ENCODE measurements at places on chromosomes 5 and 9.

DNA sequence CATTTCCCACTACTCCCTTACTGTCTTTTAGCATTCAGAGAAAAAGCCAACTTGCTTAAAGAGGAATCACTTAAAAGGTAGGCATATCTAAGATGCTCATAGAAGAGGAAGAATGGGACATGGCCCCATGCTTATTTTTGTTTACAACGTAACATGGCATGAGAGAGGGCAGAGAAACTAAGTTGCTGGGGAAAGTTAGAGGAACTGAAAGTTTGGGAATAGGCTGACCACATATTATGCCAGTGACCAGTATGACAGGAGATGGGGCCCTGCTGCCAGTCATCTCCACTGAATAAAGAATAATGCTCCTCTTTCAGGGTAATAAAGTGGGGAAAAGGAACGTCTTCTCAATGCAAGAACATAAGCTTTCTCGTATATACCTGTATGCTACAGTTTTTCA, 1.9 kb downstream of the PLPP6 start:
- DNase-seq: no peak

GRCh38 chr5:77046416-77047073, 16.3 kb downstream of the AGGF1 start:
- DNase-seq: no peak

- DNase-seq: no peak
Observed at GRCh38 chr5:17384181-17384580, 113.8 kb upstream of the TAF11L2 start.

- peak; percentile 44 for DNase-seq
Observed at GRCh38 chr9:115883467-115884329, 269.9 kb upstream of the PAPPA start.

GRCh38 chr5:145220481-145220880, 614.7 kb downstream of the PRELID2 start:
- no peak for DNase-seq

- no peak for DNase-seq
Observed at GRCh38 chr5:179788193-179788854, 5.5 kb upstream of the LTC4S start.

- DNase-seq: peak; percentile 53
Observed at GRCh38 chr5:60196385-60197113, 303.0 kb upstream of the PDE4D start.

Measured in NCI-H226 (cell line).